Spleen (tissue), 13 donors: ENCODE measurements at places on chromosomes 4 and X. TPM values are rescaled to one million over a fixed set of nuclear protein-coding genes. Genes with fewer than 3 reads are reported as not detected.

GRCh38 chr4:32191961-32192360 is 1471.8 kb downstream of the PCDH7 start:
- no peak for DNase-seq

- DNase-seq, result no peak
Measured at GRCh38 chr4:168755598-168756477, 254.2 kb downstream of the CBR4 start.

GRCh38 chr4:186762865-186763264 is 39.2 kb upstream of the FAT1 start:
- no peak for DNase-seq

- no peak for DNase-seq
Measured at GRCh38 chrX:10945498-10945897, 165.6 kb upstream of the HCCS start.

- no peak for DNase-seq
Measured at GRCh38 chrX:70470850-70471289, 26.2 kb downstream of the DLG3 start.

GRCh38 chr4:97432551-97432950 is 710.7 kb downstream of the STPG2 start:
- DNase-seq, result no peak

GRCh38 chr4:79178760-79179159 is 147.1 kb downstream of the NAA11 start:
- no peak for DNase-seq

- DNase-seq, result no peak
Measured at GRCh38 chrX:111719426-111720210, 38.6 kb downstream of the ALG13 start.

DNA sequence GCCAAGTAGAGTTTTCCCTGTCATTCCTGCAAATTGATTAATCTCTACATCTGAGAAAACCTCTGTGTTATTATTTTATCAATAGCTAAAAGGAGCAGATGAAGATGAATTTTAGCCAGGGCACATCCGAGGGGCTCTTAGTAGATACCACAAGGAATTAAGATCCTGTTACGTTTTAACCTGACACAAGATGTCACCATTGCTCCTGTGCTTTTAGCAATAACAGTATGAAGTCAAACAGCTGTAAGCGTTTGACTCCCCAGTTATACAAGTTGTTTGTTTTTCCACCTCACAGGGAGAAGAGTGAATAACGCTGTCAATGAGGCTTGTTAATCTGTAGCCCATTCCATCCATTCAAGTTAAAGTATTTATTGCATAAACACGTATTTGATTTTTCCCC is 76.0 kb upstream of the AP1S2 start:
- no peak for DNase-seq

Gene GRIA3
- 0.61 TPM for total RNA-seq

Gene TLR10
- total RNA-seq, result 42.0 TPM

Gene GPR119
- total RNA-seq, result not detected

Gene SHROOM4
- total RNA-seq, result 2.3 TPM

Gene CC2D2A
- 12.5 TPM for total RNA-seq
